ENCODE measurements at places on chromosomes 5 and 9. TPM values are rescaled to one million over a fixed set of nuclear protein-coding genes. Genes with fewer than 3 reads are reported as not detected.

TMEM252 gene
- not detected for total RNA-seq

UNC13B gene
- 111 TPM for total RNA-seq

CDX1 gene
- total RNA-seq: 0.31 TPM

ZDHHC11 gene
- total RNA-seq: 47.6 TPM

NEUROG1 gene
- not detected for total RNA-seq

SLC25A2 gene
- total RNA-seq: 1.1 TPM

PAEP gene
- not detected for total RNA-seq

FOXI1 gene
- total RNA-seq: not detected

SPATA31A3 gene
- total RNA-seq: not detected

AHRR gene
- 0.69 TPM for total RNA-seq

SREK1IP1 gene
- 26.5 TPM for total RNA-seq

SLC25A46 gene
- 42.0 TPM for total RNA-seq

FOXD4 gene
- 0.50 TPM for total RNA-seq

C5orf58 gene
- not detected for total RNA-seq

SLC4A9 gene
- 0.58 TPM for total RNA-seq

GPX3 gene
- 34.1 TPM for total RNA-seq

TAS2R1 gene
- 0.22 TPM for total RNA-seq

PELO gene
- 11.0 TPM for total RNA-seq

KCNIP1 gene
- total RNA-seq: 18.2 TPM

ZNF484 gene
- 12.0 TPM for total RNA-seq

SEMA6A gene
- 105 TPM for total RNA-seq

OR1Q1 gene
- not detected for total RNA-seq

HOMER1 gene
- 29.3 TPM for total RNA-seq
